Kasumi-1 (cell line): ENCODE measurements at places on chromosomes 1 and 21.

DNA sequence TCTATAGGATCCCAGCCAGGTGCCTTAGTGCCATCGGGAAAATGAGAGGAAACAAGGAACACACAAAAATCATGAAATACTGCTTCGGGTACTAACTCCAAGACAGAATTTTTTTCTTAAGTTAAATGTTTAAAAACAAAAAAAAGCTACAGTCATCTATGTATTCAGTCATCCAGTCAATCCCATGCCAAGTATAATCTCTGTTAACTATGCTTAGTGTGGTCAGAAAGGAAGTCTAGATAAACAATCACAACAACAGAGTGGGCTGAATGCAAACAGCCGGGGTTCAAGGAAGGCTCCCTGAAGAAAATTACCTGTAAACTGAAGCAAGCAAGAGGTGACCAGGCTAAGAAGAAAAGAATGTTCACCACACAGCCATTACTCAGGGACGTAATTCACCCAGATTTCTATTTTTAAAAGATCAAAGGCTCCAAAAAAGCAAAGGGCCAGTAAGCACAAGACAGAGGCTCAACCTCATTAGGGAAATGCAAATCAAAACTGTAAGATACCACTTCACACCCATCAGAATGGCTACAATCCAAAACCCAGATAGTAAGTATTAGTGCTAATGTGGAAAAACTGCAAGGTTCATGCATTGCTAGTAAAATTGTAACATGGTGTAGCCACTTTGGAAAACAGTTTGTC lies 53.0 kb downstream of the RERE start:
- no peak for DNase-seq

DNA sequence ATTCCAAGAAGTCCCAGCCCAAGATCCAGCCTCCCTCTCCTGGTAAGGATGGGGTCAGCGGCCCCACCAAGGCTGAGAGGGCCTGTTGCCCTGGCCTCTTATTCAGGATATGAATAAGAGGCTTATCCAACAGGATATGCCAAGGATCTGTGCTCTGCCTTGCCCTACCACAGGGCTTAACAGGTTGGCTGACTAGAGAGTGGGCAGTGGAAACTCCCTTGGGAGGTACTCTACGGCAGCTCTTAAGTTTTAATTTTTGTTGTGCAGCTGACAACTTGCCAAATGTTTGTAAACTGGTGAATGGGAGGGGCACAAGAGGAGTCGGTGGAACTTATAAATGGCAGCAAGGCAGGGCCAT lies 16.5 kb upstream of the PIGV start:
- no peak for DNase-seq

DNA sequence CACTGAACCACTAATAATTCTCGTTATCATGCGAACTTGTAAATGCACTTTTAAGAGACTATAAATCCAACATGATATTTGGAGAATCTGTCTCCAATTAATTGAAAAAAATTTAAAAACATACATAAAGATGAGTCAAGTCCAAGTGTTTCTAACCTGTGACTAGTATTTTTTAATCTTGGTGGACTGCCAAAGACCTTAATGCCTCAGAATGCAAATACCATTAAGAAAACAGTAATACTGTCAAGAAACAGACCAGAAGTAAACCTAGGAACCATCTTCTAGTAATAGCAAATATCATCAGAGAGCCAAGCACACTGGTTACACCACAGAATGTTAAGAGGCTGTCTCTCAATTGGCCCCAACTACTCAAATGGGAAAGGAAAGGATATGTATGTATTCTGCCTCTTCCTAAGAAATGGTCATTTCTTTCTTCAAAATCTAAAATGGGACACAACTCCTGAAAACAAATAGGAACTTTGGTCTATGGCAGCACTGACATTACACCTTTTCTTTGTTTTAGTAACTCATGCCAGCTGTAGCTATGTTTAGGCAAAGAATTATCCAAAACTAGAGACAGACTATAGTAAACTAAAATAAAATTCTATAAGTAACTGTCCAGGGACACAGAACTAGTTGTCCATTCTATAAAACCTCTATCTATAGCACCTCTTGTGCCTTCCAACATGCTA lies 15.8 kb downstream of the SCYL3 start:
- DNase-seq = no peak

DNA sequence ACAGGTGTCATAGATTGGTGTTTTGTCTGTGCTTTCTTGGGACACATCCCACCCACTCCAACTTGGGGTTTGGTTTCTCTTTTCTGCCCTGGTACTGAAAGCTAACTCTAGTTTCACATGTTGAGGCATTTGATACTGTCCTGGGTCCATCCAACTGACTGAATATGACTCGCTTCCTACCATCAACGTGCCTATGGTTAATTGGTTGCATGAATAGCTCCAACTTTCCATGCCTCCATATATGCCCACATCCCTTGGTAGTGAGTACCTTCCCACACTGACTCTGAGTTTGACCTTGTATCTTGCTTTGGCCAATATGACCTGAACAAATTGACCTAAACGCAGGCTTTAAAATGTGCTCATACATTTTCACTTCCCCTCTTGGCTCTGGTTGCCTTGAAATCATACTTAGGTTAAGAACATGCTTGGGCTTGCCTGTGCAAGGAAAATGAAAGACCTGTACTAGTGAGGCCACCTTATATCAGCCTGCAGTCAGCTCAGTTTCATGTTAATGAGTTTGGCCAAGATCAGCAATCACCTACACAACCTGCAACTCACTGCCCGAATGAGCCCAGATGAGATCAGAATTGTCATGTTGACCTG lies 81.0 kb upstream of the KCNK2 start:
- DNase-seq = no peak

GRCh38 chr21:36516281-36516680 lies 36.4 kb upstream of the CLDN14 start:
- DNase-seq = no peak

- no peak for DNase-seq
Observed at GRCh38 chr21:43890042-43890441, 25.0 kb downstream of the AGPAT3 start.

DNA sequence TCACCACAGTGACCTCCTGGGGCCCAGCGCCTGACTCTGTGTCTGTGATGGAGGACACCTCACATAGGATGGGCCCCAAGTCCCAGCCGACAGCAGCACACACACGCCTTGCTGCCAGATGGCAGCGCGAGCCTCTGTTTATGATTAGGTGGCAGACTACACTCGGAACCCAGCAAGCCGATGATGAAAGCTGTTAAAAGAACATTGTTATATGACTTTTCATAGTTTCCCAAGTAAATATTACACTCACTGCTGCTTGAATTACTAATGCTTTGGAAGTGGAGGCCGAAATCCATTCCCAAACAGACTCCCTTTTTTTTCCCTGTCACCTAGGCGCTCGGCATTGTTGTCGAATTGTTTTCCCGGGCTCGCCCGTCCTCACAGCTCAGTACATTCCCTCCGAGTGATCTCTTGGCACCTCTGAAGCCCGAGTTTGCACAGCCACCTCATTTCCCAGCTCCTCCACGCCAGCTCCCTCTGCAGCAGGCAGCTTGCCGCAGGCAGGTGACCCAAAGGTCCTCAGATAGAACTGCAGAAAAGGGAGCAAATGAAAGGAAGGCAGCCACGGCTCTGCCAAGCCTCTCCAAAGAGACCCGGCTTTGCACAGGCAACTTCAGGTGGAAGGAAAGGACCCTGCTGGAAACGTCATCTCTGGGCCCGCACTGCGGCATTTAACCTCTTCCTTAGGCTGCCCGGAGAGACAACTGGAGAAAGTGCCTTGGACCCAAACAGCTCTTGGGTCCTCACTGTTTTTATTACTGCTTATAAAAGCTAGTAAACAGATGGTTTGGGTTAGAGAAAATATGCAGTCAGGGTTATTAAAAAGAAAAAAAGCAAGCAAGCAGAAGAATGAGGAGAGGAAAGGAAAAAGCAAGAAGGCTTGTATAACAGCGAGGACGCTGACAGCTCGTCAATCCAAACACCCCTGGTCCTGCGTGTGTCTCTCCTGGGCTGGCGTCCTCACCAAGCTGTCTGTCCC lies 72.2 kb upstream of the SLC25A33 start:
- DNase-seq = no peak

- DNase-seq = no peak
Observed at GRCh38 chr1:46767649-46768282, 31.1 kb upstream of the CYP4B1 start.

DNA sequence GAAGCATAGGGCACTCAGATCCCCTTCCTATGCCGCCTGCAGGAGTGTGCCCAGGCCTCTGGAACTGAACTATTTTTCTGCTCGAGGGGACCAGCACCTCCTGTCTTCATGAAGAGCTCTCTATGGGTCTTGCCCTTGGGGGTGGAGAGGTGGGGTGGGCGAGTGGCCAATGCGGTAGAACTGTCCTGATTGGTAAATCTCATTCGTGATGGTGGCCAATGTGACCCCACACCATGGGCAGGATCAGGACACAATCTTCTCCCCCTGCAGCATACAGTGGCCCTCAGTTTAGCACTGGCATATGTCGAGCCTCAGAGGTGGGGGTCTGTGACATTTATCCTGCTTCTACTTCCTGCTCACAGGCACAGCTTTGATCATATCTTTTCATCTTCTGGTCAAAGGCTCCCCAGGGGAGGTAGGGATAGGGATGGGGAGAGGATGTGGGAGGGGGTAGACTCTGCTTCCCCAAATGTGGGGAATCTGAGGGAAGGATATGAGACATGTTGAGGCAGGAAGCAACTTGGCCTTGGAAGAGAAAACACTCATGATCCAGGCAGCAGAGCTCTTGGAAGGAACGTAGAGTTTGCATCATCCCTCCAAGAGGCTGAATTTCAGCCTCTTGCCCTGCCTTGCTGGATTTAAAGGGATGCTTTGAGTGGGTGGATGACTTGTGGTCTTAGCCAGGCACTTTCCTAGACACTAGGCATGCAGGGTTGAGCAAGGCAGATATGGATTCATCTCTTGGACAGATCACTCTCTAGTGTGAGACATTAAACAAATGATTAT lies 81.8 kb downstream of the LAMC2 start:
- no peak for DNase-seq

DNA sequence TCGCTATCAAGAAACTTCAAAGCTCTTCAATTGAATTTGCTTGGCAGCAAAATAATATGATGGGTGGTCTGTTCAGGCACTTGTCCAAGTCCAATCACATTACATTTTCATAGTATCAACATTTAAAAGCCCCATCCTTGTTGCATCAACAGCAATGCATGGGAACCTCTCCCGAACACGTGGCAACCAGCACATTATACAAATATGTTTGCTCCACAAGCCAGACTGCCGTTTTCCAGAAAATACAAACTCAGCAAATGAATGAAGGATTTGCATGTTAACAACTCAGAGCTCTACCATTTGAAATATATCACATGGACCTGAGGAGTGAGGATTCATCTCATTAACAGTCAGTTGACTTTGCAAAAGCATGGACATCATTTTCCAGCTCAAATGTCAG lies 20.0 kb upstream of the LYPLAL1 start:
- no peak for DNase-seq

DNA sequence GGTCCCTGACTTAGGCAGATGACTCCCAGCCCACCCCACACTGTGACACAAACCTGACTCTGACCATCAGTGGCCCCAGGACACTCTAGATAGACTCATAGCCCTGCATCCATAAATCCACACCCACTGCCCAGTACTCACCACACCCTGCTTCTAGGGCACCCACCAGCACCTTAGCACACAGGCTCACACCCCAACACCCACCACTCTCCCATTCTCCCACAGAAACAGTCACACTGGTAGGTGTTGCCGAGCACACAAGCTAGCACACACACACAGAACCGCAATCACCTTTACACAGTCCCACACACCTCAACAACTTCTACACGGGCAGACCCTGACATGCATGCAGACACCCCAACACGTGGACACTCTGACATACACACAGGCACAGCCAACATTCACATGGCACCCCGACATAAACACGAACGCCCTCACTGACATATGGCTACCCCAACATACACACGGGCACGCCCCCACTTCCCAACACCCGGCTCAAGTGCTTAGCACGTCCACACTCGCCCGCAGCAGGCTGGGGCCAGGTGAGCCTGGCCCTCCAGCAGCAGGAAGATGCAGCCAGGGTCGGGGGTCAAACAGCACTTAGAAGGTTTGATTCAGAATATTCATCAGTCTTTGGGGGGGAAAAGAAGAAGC lies 105.5 kb upstream of the TARDBP start:
- DNase-seq = no peak
